HAP-1 (cell line): ENCODE measurements at places on chromosomes 2 and 18.

- DNase-seq, result no peak
Measured at GRCh38 chr2:84865181-84865783, 15.6 kb downstream of the TRABD2A start.

DNA sequence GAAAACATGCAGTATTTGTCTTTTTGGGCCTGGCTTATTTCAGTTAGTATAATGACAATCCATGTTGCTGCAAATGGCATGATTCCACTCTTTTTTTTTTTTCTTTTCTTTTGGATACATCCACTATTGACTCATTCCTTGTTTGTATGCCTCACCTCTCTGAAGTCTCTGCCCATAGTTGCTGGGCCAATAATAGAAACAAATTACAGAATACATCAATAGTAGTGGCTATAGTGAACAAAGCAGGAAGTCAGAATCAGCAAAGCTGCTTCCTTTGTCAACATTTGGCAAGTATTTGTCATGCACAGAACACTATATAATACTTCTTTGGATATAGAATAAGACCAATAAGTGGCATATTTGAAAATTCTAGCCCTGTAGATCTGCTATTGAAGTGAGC is 609.7 kb downstream of the STK39 start:
- no peak for DNase-seq

DNA sequence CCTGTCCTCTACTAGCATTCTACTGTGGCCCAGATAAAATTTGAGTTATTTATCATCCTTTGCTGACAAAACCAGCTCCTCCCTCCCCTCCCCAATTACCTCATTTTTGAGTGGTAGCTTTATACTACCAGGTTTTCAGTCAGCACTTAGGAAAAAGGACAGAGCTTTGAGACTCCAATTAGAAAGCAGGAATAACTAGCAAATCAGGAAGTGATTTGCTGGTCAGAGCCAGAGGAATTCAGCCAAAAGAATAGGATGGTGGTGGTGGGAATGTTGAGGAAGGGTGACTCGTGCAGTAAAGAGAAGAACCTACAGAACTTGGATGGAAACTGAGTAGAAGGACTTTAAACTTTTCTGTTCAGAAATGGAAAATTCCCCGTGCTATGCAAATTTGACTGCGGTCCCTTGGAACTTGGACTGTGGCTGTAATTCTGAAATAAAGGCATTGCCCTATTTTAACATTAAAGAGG is 3.7 kb downstream of the MYL12B start:
- no peak for DNase-seq

- DNase-seq, result no peak
Measured at GRCh38 chr2:171547256-171547655, 25.0 kb downstream of the CYBRD1 start.

- DNase-seq, result no peak
Measured at GRCh38 chr2:46393865-46394264, 85.5 kb upstream of the TMEM247 start.

- DNase-seq, result no peak
Measured at GRCh38 chr2:234291765-234292204, 205.1 kb downstream of the ARL4C start.

DNA sequence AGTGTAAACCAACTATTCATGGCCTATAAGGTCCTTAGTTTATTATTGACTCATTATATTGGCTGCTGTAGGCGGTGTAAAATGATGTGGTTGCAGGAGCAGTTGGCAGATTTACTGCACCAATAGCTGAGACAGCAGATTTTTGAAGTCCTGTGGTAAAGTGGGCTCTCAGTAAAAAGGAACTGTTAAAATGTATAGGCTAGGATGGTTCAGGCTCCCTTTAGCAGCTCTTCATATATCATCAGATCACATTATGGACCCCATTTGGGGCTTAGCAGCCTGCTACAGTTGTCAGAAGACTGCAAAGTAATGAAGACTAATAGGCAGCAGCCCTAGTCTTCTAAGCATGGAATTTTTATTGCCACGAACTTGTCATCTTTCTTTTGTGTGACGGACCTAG is 27.8 kb downstream of the MTX2 start:
- peak; percentile 11 for DNase-seq

DNA sequence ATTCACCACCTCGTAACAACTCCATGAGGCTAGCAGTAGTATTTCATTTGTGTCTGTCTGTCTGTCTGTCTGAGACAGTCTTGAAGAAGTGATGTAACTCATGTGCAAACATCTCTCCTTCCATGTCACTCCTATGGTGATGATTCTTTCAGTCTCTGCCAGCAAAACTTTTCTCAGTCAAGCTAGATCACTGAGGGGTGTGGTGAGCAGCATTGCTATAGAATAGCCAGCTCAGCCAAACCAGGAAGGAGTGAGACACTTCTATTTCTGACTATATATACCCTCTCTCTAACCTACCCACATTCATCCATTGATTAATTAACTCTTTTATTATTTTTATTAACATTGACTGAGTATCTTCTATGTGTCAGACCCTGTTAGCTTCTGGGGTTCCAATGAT is 1095.1 kb upstream of the GYPC start:
- no peak for DNase-seq

- no peak for DNase-seq
Measured at GRCh38 chr2:208406474-208407451, at the start of gene PTH2R. TSS of gene PTH2R (plus strand) at chr2:208406792. CDS start at chr2:208407044, 252 bp downstream.

DNA sequence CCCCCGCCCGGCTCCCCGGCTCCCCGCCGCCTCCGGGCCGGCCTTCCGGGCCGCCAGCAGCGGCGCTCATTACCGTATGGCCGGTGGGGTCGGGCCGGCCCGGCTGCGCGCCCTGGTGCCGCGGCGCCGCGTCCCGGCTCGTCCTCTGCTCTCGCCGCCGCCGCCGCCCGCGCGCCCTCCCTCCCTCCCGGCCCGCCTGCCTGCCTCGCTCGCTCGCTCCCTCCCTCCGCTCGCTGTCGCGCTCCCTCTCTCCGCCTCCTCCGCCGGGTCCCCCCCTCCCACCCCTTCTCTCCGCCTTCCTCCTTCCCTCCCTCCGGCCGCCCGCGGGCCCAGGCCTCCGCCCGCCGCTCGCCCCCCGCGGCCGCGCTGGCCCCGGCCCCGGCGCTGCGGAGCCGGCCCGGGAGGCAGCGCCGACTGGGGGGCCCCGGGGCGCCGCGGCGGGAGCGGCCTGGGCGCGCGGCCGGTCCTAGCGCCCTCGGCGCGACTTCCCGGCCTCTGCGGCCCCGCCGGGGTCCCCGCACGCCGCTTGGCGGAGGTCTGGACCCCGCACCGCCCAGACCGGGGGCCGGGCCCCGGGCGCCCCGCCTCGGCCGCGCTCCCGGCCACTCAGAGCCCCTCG is at the start of gene DNMT3A:
DNMT3A (minus strand) TSS at position 173 of the 619 bp plus-strand sequence. CDS start 27,941 bp downstream, outside the sequence.
- peak; percentile 80 for DNase-seq

GRCh38 chr2:238868616-238869292 is 20.9 kb downstream of the TWIST2 start:
- DNase-seq, result no peak

DNA sequence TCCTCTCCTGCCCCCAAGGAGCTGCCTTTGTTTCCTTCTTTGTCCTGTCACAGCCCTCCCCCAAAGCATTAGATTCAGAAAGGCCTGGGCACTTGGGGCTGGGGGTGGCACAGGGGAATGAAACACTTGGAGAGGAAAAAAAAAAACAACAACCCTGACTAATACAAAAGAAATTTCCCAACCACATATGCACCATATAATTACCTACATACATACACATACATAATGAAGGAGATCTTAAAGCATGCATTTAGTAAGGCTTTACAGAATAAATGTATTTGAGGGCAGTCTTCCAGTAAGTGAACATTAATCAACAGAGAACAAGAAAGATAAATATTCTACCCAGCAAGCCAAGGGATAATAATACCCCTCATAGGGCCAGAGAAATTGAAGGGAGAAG is 70.0 kb upstream of the PPP1CB start:
- no peak for DNase-seq

GRCh38 chr2:237923481-237924163 is 43.2 kb upstream of the UBE2F start:
- peak; percentile 73 for DNase-seq

DNA sequence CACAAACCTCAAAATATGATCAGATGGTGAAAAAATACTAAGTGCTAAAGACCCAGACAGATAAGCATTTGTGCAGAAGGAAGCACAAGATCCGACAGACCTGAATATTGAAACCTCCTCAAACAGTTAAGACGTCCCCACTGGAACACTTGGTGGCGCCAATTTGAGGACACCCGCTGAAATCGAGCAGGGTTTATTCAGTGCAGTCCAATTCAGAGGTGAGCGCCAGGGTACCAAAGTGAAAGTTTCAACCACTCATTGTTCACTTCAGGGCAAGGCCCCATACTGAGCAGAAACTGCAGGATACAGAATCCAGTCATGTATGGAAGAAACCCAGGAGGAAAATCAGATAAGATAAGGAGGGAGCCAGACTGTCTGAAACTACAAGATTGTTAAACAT is 417.6 kb downstream of the LRRTM4 start:
- DNase-seq, result no peak

DNA sequence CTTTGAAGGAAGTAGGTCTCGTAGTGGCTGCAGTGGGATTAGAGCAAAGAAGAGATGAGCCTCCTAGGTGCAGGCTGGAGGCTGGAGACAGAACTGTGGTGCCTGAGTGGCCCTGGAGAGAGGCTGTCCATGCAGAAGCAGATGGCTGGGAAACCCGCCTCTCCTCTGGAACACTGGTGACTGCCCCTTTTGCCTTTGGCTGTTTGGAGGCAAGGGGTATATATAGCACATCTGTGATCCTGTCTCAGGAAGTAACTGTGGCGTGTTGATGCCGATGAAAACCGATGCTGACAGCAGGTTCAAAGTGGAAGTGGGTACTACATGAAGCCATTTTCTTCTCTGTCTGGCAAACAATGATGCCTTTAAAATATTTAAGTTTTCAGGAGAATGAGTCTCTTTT is 43.5 kb downstream of the SLC9A2 start:
- no peak for DNase-seq

DNA sequence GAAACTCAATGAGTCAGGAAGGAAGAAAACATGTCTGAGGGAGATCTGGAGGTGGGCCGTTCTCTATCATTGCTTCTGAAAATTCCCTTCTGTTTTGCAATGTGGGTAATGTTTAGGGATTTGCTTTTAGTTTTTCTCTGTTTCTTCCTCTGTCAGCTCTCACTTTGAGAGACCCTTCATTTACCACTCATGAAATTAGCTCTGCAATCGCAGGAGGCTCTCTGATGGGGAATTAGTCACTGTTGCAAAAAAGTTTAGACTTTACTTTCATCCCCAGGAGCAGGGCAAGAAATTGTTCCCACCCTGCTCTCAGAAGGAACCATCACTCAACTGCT is 80.0 kb upstream of the MAP4K3 start:
- DNase-seq, result no peak

DNA sequence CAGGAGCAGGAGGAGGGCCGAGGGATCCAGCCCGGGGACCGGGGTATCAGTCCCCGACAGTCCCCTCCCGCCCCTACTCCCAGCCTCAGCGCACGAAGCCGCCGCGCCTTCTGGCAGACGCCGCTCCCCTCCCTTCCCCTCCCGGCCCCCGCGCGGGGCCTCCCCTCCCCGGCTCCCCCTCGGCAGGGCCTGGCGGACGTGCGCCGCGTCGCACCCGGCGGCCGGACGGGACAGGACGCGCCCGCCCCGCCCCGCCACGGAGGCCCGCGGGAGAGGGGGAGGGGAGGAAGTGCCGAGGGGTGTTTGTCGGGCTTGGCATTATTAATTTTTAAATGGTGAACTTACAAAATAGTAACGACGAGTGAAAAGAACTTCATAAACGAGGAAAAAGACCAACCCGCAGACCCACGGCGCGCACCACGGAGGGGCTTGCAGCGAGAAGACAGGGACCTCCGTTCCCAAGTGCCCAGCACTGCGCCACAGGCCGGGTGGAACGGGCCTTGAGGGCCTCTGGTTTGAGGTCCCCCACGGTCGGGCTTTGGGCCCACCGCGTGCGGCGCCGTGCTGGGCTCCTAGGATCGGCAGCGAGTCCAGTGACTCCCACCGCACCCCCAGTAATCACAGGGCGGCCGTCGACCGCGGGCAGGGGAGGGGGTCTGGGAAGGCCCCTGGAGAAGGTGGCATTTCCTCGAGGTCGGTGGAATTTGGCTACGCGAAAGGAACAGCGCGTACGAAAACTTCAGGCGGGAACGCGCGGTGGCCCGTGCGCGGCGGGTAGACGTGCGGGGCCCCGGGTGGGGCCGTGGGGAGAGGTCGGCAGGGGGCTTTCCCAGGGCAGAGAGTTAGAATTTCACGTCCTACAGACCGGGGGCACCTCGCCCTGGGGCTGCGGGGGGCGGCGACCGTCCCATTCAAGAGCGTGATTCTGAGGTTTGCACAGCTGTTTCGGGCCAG is 954 bp upstream of the CTDSP1 start:
- peak; percentile 77 for DNase-seq

- no peak for DNase-seq
Measured at GRCh38 chr2:101781791-101782426, 84.4 kb downstream of the MAP4K4 start.

DNA sequence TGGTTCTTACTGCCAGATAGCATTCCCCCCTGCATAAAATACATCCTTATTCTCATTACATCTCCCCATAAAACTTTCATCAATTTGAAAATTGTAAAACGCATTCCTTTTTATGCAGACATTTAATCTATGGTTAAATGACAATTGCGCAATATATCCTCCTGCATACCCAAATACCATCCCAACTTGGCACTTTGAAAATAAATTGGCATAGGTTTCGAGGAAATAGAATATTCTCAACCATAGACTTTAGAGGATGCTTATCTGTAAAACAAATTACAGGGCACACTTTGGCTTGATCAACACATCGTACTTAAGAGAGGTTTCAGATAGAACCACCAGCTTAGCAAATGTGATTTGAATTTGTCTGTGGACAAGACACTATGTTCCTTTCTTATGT is 31.0 kb upstream of the CAVIN2 start:
- no peak for DNase-seq

DNA sequence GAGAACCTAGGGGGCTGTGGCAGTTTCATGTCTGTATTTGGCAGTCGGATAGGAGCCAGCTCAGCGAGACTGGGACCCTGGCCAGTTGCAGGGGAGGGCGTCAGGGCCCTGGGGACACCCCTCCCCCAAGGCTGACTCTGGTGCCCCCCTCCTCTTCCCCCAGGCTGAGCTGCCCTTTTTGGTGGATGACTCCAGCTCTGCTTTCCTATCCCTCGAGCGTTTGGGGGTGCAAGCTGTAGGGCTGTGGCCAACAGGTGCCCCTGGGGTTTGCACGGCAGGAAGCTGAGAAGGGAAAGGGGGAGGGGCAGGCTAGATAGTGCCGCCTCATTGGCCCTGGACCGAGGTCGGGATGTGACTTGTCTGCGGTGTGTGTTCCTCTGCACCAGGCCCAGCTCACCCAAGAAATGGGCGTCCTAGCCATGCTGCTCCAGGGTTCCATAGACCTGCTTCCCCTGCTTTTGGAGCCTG is 26.4 kb downstream of the SPEG start:
- no peak for DNase-seq
